ENCODE measurements at places on chromosomes 5 and 9.

DNA sequence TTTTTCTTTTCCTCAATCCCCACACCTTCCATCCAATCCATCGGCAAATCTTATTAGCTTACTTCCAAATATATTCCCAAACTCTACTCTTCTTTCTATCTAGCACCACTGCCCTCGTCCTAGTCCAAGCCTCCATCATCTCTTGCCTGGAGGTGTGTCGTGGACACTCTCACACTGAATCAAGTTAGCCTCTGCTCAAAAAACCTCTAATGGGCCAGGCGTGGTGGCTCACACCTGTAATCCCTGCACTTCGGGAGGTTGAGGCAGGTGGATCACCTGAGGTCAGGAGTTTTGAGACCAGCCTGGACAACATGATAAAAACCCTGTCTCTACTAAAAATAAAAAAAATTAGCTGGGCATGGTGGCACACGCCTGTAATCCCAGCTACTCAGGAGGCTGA is 46.2 kb downstream of the PFDN1 start:
- no peak for DNase-seq

GRCh38 chr5:159819591-159820411 is 96.5 kb upstream of the ADRA1B start:
- DNase-seq: no peak

DNA sequence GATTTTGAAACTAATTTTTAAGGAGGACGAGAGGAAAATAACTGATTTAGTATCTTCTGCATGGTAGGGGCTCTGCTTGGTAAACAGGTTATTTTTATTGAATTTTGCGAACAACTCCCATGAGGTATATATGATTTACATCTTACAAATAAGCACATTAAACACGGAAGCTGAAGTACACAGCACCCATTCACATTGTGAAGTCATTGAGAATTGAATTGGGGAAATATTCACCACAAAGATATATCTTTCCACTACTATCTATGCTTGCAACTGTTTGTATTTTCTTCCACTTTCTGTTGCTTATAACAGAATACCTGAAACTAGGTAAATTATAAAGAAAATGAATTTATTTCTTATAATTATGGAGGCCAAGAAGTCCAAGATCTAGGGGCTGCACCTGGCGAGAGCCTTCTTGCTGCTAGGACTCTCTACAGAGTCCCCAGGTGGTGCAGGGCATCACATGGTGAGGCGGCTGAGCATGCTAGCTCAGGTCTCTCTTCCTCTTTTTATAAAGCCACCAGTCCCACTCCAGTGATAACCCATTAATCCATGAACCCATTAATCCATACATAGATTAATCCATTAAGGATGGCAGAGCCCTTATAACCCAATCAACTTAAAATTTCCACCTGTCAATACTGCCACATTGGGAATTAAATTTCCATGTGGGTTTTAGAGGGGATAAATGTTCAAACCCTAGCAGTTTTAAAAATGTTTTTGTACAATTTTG is 79.0 kb upstream of the ZNF608 start:
- DNase-seq: no peak

- DNase-seq: peak; percentile 6
Measured at GRCh38 chr5:113378081-113378480, 56.7 kb downstream of the TSSK1B start.

DNA sequence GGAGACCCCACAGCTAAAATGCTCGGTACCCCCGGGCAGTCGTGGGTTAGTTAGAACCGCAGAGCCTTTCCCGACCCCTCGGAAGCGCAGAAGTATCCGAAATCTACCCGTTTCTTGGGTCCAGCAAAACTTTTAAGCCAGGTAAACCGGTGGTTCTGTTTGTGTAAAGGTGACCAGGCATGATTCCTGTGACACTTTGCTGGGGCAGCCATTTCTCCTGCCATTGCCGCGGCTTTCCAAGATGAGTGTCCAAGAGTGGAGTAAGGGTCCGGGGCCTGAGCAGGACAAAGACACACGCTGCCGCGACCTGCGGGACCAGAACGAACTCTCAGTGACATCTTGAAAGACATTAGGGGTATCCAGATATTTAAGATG is 655 bp downstream of the MARVELD2 start:
- no peak for DNase-seq
